ENCODE measurements at places on chromosomes 4 and X.
A peak's percentile ranks its signal among the peaks of the same experiment; 100 is the strongest.

DNA sequence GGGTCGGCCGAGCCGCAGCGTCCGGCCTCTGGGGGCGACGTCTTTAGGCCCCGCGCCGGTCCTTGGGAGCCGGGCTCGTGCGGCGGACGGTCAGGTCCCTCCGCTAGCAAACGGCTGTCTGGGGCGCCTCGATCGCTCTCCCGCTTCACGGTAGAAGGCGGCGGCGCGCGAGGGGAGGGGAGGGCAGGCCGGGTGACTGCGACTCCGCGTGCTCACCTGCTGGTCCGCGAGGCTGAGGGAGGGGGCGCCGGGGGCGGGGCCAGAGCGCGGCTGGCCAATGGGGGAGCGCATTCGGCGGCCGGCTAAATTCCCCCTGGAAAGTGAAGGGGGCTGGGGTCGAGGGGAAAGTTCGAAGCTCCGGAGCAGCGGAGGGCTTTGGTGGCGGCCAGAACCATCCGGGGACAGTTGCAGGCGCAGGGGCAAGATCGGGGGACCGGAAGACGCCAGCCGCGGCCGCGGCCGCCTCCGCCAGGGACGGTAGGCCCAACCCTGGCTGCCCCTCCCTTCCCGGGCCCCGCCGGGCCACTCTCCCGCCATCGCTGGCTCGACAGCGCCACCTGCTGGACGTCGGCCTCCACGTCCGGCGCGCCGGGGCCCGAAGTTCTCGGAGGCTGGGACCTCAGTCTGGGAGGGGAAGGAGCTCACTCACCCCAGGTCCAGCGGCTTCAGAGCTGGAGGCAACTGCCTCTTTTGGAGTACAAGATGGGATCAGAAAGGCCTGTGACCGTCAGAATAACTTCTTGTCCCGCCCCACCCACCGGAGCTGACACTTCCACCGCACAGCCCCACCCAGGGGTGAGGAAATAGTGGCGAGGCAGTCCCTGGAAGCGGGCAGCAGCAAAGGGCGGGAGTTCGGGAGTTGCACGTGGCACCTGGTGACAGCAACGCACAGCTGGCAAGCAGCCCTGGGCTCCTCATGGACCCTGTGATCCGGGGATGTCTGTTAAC, 49.9 kb downstream of the ELF4 start:
- DNase-seq: peak; percentile 49

DNA sequence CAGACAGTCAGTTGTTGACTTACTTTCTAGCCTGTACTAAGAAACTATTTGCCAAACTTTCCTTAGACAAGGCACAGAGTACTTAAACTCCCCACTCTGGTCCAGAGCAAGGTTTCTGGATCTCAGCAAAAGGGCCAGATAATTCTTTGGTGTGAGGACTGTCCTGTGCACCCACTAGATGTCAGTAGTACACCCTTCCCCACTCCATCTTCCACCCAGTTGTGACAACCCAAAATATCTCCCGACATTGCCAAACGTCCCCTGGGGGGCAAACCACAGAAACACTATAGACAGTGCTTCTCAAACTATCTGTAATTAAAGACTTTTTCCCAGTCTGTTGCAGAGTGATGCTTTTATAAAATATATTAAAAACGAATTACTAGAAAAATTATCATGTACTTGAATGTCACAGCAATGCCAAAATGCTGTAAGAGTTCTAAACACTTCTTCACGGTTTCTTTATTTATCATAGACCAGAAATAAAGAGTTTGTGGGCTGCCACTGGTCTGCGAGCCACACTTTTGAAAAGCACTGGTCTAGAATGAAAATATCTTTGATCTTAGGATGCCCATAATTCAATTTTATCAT, 203.5 kb downstream of the PRDM5 start:
- no peak for DNase-seq

DNA sequence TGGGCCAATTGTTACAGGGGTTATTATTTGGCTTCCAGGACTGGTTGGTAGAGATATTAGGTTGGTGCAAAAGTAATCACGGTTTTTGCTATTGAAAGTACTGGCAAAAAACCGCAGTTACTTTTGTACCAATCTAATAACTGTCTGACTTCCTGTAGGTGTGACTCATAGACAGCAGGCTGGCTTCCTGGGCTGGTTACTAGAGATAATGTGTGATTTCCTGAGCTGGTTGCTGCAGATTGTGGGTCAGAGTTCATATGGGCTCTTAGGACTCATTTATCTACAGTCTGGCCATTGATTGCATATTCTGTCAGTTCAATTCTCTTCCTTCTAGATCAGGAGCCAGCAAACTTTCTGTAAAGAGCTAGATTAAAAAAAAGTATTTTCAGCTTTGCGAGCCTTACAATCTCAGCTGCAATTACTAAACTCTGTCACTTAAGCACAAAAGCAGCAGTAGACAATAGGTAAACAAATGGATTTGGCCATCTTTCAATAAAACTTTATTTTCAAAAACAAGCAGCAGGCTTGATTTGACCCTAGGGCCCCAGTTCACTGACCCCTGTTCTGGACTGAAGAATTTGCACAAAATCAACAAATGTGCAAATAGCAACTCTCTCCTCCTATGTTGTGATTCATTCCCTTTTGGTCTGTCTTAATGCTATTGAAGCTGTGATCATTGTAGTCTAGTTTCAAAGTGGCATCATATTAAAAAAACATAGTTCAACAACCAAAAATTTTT, 50.8 kb upstream of the BOD1L1 start:
- no peak for DNase-seq

DNA sequence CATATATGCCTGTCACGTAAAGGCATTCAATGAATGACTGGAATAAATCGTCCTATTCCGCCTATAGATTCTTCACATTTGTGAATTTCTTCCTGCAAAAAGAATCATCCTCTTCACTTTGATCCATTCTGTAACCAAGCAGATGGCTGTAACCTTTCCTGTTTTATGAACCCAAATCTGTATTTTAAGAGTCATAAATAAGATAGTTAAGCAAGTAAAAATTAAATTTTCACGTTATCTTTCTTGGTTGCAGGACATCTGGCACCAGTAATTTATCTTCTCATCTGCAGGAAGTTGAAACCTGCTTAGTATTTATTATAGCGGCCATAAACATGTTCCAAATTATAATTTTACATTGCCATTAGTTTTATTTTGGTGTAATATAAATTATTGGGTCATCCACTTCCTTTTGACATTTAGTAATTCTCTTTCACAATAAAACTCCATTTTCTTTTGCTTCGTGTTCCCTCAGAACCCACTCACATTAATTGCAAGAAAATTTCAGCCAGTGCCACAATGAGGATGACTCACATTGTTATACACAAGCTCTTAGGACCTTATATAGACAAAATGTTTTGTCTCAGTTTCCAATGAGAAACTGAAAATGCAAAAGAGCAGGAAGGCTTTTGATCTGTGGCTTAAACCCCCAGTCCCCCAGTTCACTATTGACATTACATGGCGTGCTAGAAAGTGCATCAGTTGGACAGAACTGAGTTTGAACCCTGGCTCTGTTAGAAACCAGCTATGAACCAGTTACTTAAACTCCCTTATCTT, 51.1 kb downstream of the TMEM156 start:
- DNase-seq: no peak

- no peak for DNase-seq
Observed at GRCh38 chr4:158578476-158578875, 56.8 kb downstream of the RXFP1 start.

GRCh38 chr4:150217808-150218207, 139.6 kb downstream of the DCLK2 start:
- no peak for DNase-seq

GRCh38 chr4:174869339-174869738, 40.3 kb upstream of the GLRA3 start:
- no peak for DNase-seq

- DNase-seq: no peak
Observed at GRCh38 chr4:72326692-72327632, 242.1 kb downstream of the ADAMTS3 start.

GRCh38 chr4:141657550-141658250, 21.3 kb downstream of the IL15 start:
- DNase-seq: no peak

DNA sequence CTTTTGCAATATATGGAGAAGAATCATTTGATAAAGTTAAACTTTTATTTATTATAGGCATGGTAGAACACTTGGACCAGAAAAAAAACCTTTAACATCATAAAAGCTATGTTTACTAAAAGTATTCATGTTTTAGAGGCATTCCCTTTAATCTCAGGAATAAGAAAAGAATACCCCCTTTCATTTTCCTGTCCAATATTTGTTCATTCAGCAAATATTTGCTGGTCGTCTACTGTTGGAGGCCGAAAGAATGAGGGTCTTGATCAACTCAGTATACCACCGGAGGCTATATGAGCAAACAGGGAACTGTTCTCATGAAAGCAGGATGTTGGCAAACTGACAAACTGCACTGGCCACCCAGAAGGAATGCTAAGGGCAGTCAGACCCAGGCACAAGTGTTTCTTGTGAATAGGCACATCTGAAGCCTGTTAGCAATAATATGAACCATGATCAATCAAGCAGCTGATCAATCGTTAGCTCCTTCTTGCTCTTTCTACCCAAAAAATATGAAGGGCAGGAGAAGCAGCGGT, 480.8 kb upstream of the FAT1 start:
- DNase-seq: no peak

GRCh38 chrX:108614616-108615015, 121.7 kb downstream of the IRS4 start:
- DNase-seq: no peak

DNA sequence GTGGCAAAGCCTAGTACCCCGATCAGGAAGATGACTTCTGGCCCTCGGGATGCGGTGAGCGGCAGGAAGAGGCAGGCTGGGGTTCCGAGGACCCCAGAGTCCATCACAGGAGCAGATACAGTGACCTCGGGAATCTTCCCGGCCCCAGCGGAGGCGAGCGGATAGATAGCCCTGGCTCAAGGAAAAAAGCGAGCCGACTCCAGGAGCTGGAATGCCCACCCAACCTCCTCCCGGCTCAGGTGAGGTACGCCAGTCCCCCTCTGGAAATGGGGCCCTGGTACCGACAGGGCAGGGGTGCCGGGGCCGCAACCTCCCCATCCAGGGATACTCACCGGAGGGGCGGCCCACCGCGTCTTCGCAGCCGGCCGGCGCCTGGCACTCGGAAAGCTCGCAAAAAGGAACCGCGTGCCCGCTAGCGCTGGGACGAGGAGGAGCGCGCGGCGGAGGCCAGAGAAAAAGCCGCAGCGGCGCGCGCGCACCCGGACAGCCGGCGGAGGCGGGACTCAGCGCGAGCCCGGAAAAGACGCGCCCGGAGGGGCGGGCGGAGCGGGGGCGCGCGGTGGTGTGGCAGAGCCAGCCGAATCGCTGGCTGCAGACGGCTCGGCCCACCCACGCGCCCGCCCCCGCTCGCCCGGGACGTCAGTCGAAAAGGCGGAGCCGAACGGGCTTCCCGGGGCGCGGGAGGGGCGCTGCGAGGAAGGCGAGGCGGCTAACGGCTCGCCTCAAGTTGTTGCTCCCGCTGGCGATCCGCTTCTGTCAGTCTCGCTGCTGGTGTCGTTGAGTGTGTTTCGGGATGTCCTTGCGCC, at the start of gene ACSL4:
TSS of gene ACSL4 (minus strand) at position 451 of the 806 bp plus-strand sequence. CDS start 49,894 bp downstream, outside the sequence.
- DNase-seq: peak; percentile 66

DNA sequence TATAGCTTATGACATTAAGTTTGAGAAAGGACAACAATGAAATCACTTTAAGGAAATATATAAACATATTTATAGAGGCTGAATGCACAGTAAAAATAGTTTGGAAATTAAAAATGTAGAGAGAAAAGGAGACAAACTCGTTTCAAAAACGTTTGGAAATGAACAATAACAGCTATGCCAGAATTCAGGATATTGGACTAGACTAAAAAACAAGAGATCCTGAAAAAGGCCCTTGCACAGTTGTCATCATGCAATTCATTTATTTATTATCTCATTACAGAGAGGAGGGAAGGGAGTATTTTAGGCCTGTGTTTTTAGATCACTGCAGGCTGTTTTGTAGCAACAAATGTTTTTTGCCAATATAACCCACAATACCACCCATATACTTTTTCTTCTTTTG, 527.2 kb downstream of the ADGRL3 start:
- no peak for DNase-seq

GRCh38 chrX:2828344-2828958, at the start of gene GYG2:
TSS of gene GYG2 (plus strand) at chrX:2828930. CDS start at chrX:2830189, 1,259 bp downstream.
- DNase-seq: no peak

GRCh38 chrX:1462596-1463251, 10.0 kb upstream of the ASMTL start:
- DNase-seq: no peak

Measured in NCI-H2171 (cell line).